ENCODE measurements at places on chromosomes 7 and 10.

- peak overlapping the region; percentile 80 for H3K4me3 ChIP-seq
- DNase-seq: no peak
- peak overlapping the region; percentile 90 for H3K27ac ChIP-seq
- H3K27me3 ChIP-seq: peaks cover 5% of the 10 kb centered on the region
These were observed 1.0 kb upstream of the ZNF800 start for GRCh38 chr7:127393368-127394058.

DNA sequence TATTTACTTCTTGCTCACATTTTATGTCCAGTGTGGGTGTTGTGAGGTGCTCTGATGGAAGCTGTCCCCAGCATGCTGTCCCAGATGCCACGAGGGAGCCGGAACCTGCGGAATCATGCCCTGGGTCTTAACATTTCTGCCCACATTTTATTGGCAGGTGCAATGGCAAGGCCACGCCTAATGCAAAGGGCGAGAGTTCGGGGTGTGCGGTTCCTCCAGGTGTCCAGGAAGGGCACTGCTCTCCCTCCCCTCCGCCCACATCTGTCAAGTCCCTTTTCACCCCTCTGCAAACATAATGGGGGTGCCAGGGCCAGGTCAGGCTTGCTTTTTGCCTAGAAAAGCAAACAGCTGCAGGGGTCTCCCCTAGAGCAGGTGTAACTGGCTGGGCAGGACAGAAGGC, 16.4 kb downstream of the PDAP1 start:
- no peaks in the 10 kb centered on the region for H3K27me3 ChIP-seq
- DNase-seq: no peak
- H3K4me3 ChIP-seq: no peak overlapping the region
- H3K4me1 ChIP-seq: peaks cover 7% of the 10 kb centered on the region
- peaks cover 83% of the 10 kb centered on the region for H3K36me3 ChIP-seq

DNA sequence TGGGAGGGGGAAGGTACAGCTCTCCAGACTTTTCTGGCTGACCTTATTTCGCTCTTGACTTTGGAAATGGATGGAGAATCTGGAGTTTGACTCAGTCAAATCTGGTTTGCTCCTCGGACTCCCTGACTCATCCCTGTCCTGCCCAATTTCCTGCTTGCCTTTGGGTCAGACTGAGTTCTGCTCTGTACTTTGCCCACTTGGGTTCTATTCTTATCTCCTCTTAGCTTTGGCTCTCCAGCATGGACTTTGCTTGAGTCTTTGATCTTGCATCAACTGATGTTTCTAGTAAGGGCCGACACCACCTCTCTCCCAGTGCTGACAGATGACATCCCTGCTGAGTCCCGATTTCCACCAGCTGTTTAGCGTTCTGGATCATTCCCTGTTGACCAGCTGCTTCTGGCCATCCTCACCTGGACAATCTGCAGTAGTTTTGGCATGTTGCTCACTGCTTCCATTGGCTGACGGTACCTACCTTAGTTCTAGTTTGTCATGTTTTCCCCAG, 335.3 kb downstream of the SUGCT start:
- H3K4me1 ChIP-seq: peaks cover 3% of the 10 kb centered on the region
- H3K4me3 ChIP-seq: no peak overlapping the region
- no peak for DNase-seq

DNA sequence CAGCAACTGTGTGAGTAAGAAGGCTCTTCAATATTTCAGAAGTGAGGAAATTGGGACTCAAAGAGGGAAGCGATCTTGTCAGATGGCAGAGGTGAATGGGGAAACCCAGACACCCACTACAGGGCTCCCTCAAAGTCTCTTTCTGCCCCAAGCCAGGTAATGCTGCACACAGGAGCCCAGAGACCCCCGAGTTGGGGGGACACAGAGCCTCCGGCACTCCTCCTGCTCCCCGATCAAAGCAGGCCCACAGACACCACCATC, 139.4 kb downstream of the TNS3 start:
- no peak overlapping the region for H3K27ac ChIP-seq
- no peaks in the 10 kb centered on the region for H3K4me1 ChIP-seq
- no peaks in the 10 kb centered on the region for H3K36me3 ChIP-seq
- H3K4me3 ChIP-seq: no peak overlapping the region
- no peak for DNase-seq
- no peaks in the 10 kb centered on the region for H3K27me3 ChIP-seq

GRCh38 chr10:35079763-35080162, 10.4 kb downstream of the CUL2 start:
- no peak overlapping the region for H3K27ac ChIP-seq
- peaks cover 8% of the 10 kb centered on the region for H3K4me1 ChIP-seq
- no peak for DNase-seq
- H3K27me3 ChIP-seq: no peaks in the 10 kb centered on the region
- H3K4me3 ChIP-seq: no peak overlapping the region
- peaks cover 35% of the 10 kb centered on the region for H3K36me3 ChIP-seq

- no peaks in the 10 kb centered on the region for H3K27me3 ChIP-seq
- no peak overlapping the region for H3K4me3 ChIP-seq
- no peak for DNase-seq
- no peak overlapping the region for H3K27ac ChIP-seq
These were observed 431.6 kb upstream of the NFE2L3 start for GRCh38 chr7:25720427-25720826.

- no peak overlapping the region for H3K4me3 ChIP-seq
- no peak for DNase-seq
- H3K27me3 ChIP-seq: no peaks in the 10 kb centered on the region
- H3K4me1 ChIP-seq: no peaks in the 10 kb centered on the region
- no peaks in the 10 kb centered on the region for H3K36me3 ChIP-seq
These were observed 431.2 kb upstream of the C7orf33 start for GRCh38 chr7:148159331-148159730.

GRCh38 chr7:121000081-121000983, 11.8 kb downstream of the CPED1 start:
- no peaks in the 10 kb centered on the region for H3K36me3 ChIP-seq
- H3K27me3 ChIP-seq: peaks cover 24% of the 10 kb centered on the region
- H3K4me1 ChIP-seq: peaks cover 6% of the 10 kb centered on the region
- H3K27ac ChIP-seq: no peak overlapping the region
- DNase-seq: no peak

- H3K27me3 ChIP-seq: no peaks in the 10 kb centered on the region
- peak overlapping the region; percentile 94 for H3K27ac ChIP-seq
- H3K36me3 ChIP-seq: peaks cover 10% of the 10 kb centered on the region
These were observed 44.0 kb upstream of the GRID1 start for GRCh38 chr10:86410542-86411124.

DNA sequence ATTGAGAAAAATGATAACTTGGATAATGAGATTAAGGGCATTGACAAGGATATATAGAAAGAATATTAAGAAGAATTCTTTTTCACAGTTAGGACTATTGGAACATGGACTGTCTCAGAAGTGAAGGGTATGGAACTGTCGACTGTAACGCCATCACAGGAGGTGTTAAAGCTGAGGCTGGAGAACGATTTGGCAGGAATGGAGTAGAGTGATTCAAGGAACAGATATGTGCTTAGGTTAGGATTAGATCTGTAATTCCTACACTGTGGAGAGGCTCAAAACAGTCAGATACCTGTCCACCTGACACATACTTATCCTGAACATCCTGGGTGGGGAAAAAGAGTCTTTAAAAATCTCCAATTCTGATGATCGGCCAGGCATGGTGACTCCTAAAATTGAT, 30.9 kb downstream of the RHOBTB1 start:
- no peaks in the 10 kb centered on the region for H3K36me3 ChIP-seq
- H3K27me3 ChIP-seq: peaks cover 6% of the 10 kb centered on the region
- peaks cover 8% of the 10 kb centered on the region for H3K4me1 ChIP-seq
- no peak for DNase-seq

DNA sequence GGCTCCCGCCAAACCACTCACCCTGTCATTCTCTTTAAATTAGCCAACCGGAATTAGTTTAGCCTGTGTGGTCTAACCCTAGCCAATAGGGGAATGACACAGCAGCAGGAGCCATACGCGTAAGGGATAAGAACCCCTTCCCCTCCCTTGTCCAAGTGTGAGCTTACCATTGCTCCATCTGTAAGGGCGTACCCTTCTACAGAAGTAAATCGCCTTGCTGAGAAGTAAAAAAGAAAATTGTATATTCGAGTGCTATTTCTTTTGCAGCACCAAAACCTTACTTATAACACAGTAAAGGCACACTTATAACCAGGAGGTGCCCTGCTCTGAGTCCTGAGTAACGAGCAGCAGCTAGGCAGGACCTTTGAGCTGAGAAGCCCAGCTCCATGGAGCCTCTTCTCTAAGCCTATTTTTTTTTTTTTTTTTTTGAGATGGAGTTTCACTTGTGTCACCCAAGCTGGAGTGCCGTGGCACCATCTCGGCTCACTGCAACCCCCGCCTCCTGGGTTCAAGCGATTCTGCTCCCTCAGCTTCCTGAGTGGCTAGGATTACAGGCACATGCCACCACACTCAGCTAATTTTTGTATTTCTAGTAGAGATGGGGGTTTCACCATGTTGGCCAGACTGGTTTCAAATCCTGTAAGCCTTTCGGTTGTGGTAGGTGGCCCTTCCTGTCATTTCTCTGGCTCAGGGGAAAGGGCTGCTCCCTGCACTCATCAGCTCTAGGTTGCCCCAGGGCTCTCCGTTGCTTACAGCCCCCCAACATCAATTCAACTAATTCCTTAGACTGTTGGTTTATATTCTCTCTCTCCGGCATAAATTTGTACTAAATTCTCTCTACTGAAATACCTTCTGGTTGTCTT, 73.3 kb downstream of the NSUN6 start:
- DNase-seq: no peak
- no peaks in the 10 kb centered on the region for H3K27me3 ChIP-seq
- H3K27ac ChIP-seq: no peak overlapping the region
- no peak overlapping the region for H3K4me3 ChIP-seq

DNA sequence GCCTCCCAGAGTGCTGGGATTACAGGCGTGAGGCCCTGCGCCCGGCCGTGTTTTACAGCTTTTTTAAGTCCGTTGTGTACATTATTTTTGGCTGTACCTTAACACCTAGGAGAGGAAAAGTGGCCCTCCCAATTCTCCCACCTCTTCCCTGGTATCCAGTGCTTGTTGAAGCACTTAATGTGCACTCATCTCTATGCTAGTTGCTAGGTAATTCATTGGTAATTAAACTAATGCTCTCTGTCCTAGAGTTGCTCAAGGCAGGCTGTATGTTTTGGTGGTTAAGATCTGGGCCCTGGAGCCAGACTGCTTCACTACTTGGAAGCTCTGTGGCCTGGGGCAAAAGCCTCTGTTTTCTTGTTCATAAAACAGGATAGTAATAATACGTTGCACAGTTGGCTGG, 19.6 kb downstream of the AVPI1 start:
- H3K36me3 ChIP-seq: peaks cover 47% of the 10 kb centered on the region
- no peak overlapping the region for H3K4me3 ChIP-seq
- H3K27ac ChIP-seq: no peak overlapping the region
- no peaks in the 10 kb centered on the region for H3K27me3 ChIP-seq
- no peak for DNase-seq
